Adipocyte (in vitro differentiated cells): ENCODE measurements at places on chromosomes 12 and 14.
A peak's percentile ranks its signal among the peaks of the same experiment; 100 is the strongest.

DNA sequence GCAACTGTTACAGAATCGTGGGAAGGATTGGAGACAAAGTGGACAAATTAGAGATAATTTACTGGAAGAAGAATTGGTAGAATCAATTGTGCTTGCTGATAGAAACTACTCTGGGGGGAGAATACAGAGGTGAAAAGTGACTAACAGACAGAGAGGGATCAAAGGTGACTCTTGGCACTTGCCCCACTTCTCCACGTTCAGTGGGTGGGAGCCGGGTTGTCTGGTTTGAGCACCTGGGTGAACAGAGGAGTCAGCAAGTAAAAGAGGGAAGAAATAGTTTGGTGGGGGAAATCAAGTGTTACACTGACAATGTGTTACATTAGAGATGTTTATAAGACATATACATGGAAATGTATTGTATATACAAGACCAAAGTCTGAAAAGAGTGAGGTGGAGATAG is 69.1 kb downstream of the PPP2R5E start:
- no peak for DNase-seq

DNA sequence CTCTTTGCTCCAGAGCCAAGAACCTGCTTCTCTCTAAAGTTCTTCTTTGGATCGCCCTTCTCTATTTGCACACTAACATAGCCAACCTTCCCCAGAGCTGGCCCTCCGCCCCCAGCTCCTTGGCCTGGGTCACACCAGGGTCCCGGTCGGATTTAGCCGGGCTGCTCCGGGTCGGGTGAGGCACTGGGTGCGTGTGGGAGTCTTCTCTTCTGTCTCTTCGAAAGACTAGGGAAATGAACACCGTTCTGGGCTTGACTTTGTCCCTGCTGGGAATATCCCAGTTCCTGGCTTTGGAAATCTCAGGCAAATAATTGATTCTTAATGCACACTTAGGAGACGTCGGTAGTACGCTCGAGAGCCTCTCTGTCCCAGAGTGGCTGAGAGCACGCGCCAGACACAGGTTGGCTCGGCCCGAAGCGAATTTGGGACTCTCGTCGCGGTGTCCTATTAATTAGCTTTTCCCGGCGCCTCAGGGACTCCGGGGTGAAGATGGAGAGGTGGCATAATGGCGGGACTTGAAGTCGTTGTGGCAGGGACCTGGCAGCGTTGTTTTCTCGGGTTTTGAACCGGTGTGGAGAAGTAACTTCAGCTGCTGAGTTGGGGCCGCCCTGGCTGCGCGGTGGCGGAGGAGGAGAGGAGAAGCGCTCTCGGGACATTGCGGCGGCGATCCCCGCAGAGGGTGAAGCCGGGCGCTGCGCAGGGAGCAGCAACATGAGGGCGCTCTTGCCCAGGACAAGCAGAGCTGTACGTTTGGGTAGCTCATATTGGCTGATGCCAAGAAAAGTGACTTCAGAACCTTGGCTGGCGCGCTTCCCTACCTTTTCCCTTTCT is 7.5 kb downstream of the FOXG1 start:
- peak; percentile 58 for DNase-seq

- peak; percentile 77 for DNase-seq
Observed at GRCh38 chr12:94145191-94145983, 3.0 kb upstream of the PLXNC1 start.

DNA sequence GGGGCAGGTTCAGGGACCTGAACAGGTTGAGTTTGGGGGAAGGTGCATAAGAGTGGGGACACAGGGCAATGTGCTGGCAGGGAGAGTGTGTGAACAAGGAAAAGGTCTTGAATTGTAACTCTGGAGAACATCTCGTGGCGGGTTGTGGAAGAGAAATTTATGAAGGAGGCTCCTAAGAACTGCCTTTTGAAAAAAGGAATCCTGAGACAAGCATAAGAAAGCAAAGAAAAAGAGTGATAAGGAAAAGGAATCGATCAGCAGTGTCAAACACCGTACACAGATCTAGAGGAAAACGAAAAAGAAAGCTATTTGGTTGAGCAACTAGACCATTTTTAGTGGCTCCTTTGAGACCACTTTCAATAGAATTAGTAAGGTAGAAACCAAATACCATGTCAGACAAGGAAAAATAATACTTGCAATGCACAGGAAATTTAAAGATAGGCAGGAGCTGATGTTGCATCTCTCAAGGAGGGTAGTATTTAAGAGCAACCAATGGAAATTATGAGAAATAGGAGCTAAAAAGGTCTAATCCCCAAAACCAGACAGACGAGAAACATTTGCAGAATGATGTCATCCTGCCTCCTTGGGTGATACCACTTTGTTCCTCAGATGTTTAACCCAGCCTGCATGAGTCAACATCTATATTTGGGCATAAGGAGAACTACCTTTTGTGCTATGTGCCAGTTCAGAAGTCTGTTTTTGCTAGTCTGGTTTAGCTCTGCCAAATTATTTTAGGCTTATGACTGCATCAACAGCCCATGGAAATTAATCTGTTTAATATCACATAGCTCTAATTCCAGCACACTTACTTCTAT is 64.5 kb upstream of the STK38L start:
- peak; percentile 87 for DNase-seq

DNA sequence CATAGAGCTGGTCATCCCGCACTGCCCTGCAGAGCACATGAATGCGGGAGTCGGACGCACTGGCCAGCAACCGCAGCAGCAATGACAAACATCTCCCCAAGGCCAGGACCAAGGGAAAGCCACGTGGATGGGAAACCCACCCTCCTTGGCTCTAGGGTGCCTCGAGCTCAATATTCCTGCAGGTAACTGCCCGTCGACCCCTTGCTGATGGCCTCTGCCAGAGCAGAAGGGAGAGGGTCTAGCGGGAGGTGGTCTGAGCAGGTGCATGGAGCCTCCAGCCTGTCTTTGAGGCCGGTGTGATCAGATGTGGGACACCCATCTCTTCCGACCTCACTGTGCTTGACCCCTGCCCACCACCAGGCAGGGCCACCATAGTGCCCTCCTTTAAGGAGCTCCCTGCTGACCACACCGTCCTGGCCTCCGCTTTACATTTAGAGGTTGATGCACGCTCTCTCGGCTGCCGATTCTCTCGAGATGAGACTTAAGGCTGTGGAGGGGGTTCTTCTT is 89.7 kb downstream of the PIWIL1 start:
- no peak for DNase-seq

DNA sequence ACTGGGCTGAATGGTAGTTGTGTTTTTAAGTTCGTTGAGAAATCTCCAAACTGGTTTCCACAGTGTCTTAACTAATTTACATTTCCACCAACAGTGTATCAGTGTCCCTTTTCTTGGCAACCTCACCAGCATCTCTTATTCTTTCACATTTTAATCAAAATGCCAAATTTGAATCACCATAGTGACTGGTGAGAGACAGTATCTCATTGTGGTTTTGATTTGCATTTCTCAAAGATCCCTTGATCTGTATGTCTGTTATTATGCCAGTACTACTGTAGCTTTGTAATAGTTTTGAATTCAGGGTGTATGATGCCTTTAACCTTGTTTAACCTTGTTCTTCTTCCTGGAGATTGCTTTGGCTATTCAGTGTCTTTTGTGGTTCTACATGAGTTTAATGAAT is 2.2 kb upstream of the EIF2S3B start:
- DNase-seq = no peak

GRCh38 chr12:89768586-89769482 is 60.2 kb upstream of the ATP2B1 start:
- DNase-seq = peak; percentile 89

GRCh38 chr12:76238688-76239087 is 109.5 kb downstream of the BBS10 start:
- no peak for DNase-seq

DNA sequence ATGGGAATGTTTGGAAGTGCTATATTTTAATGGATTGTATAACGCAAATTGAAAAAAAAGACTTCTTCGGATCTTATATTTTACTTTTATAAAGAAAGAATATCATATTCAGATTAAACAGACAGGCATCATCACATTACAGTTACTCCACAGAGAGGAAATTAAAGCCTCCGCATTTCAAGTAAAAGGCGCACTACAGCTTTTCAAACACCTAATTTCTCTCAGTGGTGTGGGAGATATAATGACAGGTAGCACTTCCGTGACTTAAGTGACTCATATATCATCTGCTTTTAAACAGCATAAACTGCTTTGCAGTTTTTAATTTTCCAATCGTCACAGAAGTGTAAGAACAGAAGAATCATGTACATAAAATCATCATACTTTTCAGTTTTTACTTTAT is 751.4 kb downstream of the FSCB start:
- DNase-seq = no peak

DNA sequence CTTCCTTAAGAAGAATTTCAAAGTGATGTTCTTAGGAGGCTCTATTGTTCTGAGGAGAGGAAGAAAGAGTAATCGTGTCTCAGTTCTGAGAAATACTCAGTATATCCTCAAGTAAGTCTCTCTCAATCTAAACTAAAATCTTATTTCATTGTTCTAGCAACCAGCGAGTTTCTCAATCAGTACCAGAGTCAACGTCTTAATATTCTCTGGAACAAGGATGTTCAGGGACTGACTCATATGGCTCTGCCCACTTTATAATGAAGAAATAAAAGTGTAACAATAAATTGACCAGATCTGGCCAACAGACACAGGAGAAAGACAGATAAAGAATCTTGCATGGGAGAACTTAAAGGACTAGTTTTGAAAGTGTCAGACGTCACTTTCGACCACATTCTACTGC is 469.8 kb upstream of the FLRT2 start:
- DNase-seq = peak; percentile 36
